NCI-H510A (cell line): ENCODE measurements at places on chromosomes 5 and 9.

GRCh38 chr5:122493091-122494021, 181.3 kb downstream of the SNCAIP start:
- DNase-seq, result no peak

- no peak for DNase-seq
Observed at GRCh38 chr9:124439686-124440243, 10.5 kb upstream of the ADGRD2 start.

DNA sequence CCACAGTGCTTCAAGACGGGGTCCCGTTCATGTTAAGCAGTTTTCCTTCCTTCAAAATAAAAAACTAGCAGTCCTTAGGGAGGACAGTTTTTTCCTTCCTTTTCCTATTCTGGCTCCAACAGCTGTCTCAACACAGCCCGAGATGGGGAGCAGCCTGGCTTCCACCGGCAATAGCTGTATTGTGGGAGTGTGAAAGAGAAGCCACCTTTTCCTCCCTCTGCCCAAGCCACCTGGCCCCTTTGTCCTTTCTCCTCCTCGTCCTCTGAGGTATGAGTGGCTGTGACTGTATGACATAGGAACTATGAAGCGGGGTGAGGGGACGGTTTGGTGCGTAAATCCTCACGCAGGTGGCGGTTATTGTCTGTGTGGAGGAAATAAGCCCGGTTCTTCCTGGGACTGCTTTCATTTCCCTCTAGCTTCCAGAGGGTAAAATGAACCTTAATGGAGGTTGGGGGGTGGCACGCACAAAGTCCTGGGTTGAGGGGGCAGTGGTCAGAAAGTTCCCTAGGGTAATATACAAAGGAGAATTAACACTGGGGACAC, 292.0 kb upstream of the DMRT1 start:
- no peak for DNase-seq

DNA sequence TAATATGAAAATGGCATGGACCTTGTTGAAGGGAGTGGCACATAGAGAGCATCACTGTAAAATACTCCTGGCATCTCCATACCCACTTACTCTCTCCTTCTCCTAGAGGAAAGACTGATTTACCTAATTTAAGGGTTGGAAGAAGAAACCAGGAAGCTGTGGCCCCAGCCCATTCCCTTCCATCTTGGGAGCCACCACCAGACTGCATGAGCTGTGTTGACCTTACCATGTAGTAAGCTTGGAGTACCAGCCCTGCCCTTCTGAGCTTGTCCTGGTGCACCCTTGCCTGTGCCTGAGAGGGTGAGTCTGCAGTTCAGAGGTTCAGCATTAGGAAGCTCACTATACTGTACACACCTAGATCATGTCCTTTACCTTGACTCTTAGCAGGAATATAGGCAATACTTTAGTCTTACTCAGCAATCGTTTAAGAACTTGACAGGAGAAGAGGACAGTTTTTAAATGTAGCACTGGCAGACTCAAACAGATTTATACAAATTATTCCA, 35.7 kb upstream of the HMGCS1 start:
- DNase-seq, result no peak

- DNase-seq, result no peak
Observed at GRCh38 chr9:26033336-26033735, 355.1 kb upstream of the TUSC1 start.

DNA sequence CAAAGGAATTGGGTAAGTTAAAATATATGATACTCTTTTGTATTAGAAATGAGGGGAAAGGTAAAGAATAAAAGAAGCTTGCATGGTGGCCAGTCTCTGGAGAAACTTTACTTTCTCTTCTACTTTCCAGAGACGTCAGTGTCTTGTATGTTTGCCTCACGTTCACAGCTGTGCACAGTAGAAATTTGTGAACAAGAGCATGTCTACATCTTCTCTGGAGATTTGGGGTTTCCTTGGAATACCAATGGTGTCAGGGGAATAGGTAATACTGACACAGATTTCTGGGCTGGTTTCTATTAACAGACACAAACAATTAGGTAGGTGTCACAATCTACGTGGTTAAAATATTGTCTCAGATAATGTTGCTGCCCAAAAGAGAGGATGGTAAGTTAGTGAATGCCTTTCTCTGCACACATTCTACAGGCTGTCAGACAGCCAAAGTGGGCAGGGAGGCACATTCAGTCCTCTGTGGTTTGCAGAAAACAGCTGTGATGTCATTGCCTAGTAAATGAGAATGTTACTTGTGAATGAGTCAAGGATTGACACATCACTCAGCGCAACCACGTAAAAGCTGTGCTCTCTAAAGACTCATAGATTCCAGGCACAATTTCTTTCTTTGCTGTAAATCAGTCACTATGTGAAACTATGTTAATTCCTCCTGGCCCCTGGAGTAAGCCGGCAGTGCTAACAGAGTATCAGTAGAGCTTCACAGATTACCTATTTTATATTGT, 397.1 kb downstream of the MAN2A1 start:
- no peak for DNase-seq

GRCh38 chr5:149211566-149211965, 60.1 kb upstream of the AFAP1L1 start:
- DNase-seq, result no peak

DNA sequence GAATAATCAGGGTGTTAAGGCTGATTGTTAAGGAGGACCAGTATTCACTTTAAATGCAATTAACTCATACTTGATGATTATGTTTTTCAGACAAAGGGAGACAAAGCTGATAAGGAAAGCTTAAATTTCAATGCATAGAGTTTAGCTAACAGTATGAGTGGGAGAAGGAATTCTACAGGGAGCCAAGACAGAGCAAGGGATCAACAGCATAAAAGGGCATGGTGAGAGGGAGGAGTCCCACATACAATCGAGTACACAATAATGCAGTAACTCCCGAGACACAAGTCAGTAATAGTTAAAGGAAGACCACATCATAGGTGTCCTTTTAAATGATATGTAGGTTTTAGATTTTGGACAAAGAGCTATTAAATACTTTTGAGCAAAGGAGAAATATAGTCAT, 191.7 kb upstream of the PTPRD start:
- no peak for DNase-seq

DNA sequence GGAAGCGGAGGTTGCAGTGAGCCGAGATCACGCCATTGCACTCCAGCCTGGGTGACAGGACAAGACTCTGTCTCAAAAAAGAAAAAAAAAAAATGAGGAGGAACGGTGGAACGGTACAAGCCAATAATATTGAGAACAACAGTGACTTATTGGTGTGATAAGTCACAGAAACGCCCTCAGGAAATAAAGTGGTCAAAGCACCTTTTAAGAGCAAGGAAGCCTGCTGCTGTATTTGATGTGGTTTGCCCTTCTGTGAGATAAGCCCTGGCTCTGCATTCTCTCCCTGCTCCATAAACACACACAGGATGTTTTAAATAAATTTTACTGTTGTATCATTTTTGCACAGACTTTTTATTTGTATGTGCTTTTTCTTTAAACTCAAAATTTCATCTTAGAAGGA, 269.9 kb upstream of the MSX2 start:
- no peak for DNase-seq

- no peak for DNase-seq
Observed at GRCh38 chr5:108760512-108760911, 12.8 kb downstream of the FER start.

GRCh38 chr5:136518814-136519213, 153.5 kb upstream of the TRPC7 start:
- DNase-seq, result no peak

- no peak for DNase-seq
Observed at GRCh38 chr9:108760841-108761240, 94.9 kb downstream of the ACTL7B start.

DNA sequence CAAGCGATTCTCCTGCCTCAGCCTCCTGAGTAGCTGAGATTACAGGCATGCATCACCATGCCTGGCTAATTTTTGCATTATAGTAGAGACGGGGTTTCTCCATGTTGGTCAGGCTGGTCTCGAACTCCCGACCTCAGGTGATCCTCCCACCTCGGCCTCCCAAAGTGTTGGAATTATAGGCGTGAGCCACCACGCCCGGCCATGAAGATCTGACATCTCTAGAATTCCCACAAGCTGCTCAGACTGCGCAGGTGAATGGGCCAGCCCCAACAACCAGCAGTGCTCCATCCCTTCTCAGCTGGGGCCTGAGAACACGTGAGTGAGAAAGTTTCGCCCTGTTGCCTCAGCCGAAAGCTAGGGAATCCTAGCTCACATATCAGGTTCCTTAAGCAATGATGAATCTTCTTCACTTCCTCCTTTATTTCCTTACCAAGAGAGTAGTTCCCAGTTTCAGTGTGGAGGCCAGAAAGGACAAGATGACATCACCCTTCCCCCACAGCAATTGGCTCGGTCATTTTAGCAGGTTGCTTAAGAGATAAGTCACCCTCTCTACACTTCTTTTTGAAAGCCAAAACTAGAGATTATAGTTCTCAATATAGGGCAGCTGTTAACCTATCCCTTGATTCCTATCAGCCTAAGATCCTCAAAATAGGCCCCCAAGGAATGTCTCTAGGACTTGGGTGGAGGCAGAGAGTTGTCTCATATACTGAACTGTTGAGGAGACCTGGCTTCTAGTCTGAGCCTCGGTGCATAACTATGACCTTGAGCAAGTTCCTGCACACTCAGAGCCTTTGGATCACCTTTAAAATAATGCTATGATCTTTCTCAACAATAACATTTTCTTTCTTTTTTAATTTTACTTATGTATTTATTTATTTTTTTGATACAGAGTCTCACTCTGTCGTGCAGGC, 23.9 kb upstream of the PPP2CA start:
- DNase-seq, result no peak

GRCh38 chr5:97986069-97986468, 787.4 kb upstream of the RGMB start:
- DNase-seq, result no peak

GRCh38 chr9:85987236-85987635, 46.3 kb downstream of the NAA35 start:
- DNase-seq, result no peak

DNA sequence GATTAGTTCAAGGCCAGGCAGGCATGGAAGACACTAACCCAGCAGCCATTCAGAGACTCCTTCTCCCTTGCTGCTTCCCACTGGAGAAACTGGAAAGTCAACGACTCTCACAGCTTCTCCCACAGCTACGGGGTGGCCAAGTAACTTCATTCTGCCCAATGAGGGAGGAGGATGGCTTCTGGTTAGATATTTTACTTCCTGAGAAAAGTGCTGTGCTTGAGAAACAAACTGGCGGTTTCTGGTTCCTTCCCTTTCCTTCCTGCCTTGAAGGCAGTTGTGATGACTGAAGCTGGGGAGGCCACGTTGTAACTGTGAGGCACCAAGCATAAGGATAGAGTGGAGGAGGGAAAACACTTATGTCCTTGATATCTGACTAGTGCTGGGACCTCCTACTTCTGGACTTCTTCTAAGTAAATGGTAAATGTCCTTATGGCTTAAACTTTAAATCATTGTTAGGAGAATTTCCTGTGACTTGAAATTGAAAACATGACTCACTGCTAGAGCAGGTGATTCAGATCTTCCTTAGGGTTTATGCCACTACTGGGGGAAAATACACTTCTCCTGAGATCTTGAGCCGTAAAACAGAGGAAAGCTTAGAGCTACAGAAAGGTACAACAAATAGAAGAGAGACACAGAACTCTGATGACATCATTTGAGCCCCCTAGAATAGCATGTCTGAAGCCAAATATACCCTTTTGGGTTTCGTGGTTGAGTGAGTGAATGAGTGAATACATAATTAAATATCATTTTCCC, 3.1 kb upstream of the GNPDA1 start:
- no peak for DNase-seq

GRCh38 chr5:142777850-142778249, 7.7 kb downstream of the ARHGAP26 start:
- no peak for DNase-seq

DNA sequence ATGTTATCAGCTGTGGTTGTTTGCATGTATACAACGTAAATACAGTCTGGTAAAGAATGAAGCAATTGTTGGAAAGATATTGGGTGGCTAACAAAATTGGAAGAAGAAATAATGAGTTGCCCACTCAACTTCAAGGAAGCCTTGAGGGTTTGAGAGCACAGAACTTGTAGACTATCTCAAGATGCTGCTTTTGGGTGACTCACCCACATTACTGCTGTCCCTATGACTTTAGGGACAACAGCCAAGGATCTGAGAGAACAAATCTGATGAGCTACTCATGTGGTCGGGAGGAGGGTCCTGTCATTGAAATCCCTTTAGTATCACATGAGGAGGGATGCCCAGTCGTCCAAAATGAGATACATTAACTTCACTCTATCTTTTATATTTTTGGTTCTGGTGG, 261.8 kb downstream of the GAS1 start:
- no peak for DNase-seq

- DNase-seq, result no peak
Observed at GRCh38 chr5:96481867-96482266, 48.8 kb upstream of the PCSK1 start.

GRCh38 chr9:87889065-87889881, 6.6 kb downstream of the SPATA31E1 start:
- no peak for DNase-seq

DNA sequence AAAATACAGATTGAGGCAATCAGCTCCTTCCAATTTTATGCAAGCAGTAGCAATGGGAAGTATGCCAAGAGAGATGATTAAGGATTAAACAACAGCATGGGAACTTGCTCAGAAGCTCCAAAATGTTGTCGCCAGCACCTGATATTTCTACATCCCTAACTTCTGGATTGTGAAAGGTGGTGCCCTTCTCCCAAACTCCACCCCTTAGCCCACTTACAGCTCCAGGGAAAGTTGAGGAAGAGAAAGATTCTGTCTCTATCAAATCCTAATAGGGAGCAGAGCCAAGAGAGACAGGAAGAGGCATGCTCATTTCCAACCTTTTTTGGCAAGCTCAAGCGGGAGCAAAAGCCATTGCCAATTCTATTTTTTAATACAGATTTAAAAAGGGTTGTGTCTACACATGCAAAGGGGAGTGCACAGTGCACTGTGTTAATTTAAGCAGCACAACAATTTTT, 92.4 kb upstream of the NR3C1 start:
- DNase-seq, result no peak
